ENCODE measurements at places on chromosomes 3 and 15. TPM values are rescaled to one million over a fixed set of nuclear protein-coding genes. Genes with fewer than 3 reads are reported as not detected.

DNA sequence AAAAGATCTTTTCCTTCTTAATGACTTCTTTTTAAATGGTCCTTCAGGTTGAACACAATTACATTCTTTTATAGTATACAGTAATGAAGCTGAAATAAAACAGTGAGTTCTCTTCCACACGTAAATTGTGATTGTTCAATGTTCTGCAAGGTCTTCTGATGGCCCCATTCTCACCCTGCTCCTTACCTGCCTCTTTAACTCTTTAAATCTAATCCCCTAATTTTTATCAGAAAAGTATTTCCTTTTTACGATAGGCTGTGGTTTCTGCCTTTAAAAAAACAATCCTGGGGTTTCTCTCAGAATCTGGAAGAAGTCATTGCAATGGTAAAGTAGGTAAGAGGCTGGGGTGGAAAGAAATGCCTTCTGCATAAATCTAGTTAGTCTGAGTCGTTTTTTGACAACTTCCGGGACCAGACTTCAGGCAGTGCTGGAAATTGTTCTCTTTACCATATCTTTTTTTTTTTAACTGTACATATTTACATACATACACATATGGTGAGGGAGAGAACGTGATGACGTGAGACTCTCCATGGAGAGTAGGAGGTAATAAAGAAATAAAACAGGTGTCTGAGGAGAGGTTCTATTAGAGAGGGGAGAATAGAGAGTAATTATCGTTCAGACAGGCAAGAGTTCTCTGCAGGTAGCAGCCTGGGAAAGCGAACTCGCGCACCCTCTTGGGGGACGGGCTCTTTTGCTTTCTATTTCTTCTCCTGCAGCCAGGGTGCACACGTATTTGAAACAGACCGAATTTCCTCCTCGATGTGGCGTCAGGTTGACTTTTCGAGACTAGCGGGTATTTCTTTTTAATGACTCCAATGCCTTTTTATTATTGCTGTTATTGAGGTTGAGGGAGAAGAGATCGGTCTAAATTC, at the start of gene SIDT1:
SIDT1 (plus strand) TSS at position 730 of the 872 bp plus-strand sequence. CDS start 467 bp downstream, outside the sequence.
- no peak for DNase-seq

- DNase-seq, result no peak
Measured at GRCh38 chr3:63933459-63933858, 21.3 kb upstream of the SCAANT1 start.

DNA sequence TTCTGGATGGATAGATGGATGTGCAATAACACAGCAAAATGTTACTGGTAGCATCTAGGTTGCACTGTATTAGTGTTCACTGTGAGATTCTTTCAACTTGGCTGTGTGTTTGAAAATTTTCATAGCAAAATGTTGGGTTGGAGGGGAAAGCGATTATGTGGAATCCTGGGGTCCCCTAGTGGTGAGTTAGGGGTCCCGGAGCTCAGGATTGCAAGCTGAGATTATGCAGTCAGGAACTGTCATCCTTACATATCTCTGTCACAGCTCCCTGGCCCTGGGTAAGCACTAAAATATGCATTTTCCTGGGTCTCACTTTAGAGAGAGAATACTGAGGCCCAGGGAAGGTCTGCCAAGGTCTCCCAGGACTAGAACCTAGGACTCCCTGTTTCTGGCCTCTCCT, 77.2 kb downstream of the CEMIP start:
- DNase-seq, result no peak

The P2RY12 gene
- not detected for total RNA-seq

DNA sequence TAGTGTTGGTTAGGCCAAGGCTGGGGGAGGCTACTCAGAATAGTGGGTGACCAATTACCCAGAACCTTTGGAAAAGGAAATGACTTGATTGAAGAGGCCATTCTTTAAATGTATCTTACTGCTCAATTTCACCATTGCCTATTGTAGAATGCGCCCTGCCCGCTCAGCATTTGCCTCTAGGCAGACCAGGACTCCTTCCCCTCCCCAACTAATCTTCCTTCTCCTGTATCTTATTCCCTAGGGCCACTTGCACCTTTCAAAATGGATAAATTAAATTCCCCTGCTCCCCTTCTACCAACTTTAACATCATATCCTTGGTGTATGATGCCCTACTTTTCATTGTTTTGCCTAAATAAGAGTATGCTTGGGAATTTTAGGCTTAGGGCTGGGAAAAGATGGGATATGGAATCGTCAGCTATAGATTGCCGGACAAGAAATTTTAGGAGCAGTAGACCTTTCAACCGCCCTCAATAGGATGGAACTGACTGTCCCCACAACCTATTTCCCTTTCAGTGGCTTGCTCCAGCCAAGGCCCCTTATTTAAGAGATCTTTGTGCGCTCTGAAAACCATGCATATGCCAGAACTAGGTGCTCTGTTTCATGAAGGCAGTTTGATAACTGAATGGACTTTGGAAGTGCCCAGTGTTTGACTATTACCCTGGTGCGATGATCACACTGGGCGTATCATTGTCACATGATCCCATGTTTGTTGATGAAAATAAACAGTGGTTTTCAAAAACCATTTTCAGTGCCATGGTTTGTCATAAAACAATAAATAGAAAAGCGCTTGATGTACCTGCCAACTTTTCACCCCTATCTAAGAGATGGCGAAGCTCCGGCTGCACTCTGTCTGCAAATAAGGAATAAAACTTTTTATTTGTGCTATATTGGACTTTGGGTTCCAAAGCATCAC, 74.3 kb upstream of the TSEN2 start:
- no peak for DNase-seq

The CFAP92 gene
- total RNA-seq, result 0.06 TPM

All from H4 (cell line).